ENCODE measurements at places on chromosomes 2 and 18. TPM values are rescaled to one million over a fixed set of nuclear protein-coding genes. Genes with fewer than 3 reads are reported as not detected.

DNA sequence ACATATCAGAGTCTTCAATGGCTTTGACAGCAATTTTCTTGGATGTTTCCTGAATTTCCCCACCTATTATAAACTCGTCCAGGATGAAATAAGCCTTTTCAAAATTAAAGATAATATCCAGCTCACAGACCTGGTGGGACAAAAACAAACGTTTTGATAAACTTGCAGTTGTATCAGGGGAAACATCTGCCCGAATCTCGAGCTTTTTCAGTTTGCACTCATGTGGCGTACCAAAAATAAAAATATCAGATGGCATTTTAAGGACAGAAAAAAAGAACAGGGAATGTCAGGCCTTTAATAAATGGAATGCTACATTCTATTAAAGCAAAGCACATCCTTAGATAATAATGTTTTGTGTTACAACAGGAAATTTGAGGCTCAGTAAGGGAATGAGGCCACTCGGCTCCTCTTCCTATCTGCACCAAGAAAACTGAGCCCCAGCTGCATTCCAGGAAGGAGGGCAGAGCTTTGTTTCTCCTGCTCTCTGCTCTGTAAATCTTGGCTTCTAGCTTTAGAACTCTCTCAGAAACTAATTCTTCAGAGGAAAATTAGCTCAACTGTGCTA lies 72.1 kb downstream of the AP1S3 start:
- no peak for DNase-seq

GRCh38 chr2:129799036-129799958 lies 180.2 kb upstream of the RAB6C start:
- no peak for DNase-seq

- DNase-seq = no peak
These were observed 129.5 kb downstream of the ZNF804A start for GRCh38 chr2:184727813-184728212.

DNA sequence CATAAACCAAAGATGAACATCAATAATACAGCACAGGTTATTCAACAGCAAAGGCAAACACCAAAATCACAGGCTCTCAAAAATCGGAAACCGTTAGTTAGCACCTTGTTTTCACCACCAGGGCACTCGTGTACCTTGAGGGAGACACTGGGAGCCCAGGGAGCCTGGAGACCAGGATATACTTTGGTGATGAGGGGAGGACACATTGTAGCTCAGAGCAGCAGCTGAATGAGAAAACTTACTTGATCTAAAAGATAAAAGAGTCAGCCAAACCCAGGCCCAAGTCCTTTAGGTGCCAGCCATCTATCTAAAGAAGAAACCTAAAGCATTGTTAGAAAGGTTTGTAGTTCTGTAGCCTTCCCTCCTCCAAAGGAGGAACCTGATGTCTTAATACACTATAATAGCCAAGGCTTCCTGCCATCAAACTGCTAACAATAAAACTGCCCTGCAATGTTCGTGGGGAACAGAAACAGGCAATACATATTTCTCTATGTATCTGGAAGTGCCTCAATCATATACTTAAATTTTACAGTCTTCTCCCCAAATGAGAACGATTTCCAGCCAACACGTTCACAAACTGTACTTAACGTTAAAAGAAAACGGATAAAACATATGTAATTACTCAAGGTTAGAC lies 19.3 kb downstream of the BCL11A start:
- DNase-seq = no peak

GRCh38 chr18:67589325-67589724 lies 72.8 kb upstream of the DSEL start:
- no peak for DNase-seq

GRCh38 chr2:39772812-39773152 lies 6.3 kb downstream of the THUMPD2 start:
- DNase-seq = no peak

GRCh38 chr18:79877163-79878091 lies 74.0 kb downstream of the SLC66A2 start:
- DNase-seq = peak; percentile 59

DNA sequence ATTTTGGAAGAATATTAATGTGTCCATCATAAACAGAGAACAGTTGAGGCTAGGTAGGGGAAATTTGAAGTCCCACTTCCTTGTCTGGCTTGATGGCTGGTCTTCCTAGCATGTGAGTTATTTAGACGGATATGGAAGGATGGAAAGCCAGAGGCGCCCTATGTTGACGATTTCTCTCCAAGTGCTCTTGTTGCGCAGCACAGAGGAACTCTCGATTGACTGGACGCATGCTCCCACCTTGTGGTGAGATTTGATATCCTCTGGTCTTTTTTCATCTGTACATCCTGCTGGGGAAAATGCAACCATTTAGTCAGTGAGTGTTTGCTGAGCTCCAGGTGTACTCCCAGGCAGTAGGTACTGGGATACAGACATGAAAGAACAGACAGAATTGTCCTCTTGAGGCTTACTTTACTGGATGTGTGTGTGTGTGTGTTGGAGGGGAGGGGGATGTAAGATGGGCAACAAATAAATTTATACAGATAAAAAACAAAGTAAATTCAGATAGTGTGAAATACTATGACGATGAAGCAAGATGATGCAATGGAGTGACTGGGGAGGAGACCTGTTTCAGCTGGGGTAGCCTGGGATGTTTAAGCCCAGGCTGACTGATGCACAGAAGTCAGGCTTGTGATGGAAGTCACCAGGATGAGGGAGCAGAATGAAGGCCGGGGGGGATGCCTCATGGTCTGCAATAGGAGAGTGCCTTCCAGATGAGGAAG lies 137.2 kb downstream of the TRIM43 start:
- no peak for DNase-seq

DNA sequence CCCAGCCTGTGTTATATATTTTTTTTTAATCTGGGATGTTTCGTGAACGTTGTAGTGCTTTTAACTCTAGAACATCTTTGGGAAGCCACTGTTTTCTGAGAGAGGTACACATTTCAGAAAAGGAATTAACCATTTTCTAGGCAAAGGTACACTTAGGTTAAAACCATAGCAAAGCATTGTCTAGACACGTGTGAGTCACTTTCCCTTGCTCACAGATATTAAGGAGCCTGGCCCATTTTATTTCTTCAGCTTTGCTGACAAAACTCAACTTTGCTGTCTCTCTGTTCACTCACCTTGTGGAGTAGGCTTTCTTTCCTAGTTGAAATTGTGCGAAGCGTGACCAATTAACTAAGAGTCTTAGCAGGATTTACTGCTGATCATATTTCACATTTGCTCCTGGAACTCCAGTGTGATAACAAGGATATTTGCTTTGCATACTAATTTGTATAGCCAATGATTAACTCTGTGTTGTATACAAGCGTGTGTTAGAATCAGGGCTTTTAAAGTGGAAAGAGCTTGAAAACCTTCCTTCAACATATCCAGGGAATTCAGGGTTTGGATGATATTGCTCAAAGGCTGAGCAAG lies 215.0 kb upstream of the AGAP1 start:
- DNase-seq = no peak

GRCh38 chr2:199465390-199465789 lies 7.7 kb upstream of the SATB2 start:
- no peak for DNase-seq

Gene SLC30A3
- total RNA-seq = 0.58 TPM

GRCh38 chr18:42155024-42155423 lies 200.0 kb downstream of the PIK3C3 start:
- DNase-seq = no peak

GRCh38 chr18:53219853-53220252 lies 879.9 kb downstream of the DCC start:
- DNase-seq = no peak

DNA sequence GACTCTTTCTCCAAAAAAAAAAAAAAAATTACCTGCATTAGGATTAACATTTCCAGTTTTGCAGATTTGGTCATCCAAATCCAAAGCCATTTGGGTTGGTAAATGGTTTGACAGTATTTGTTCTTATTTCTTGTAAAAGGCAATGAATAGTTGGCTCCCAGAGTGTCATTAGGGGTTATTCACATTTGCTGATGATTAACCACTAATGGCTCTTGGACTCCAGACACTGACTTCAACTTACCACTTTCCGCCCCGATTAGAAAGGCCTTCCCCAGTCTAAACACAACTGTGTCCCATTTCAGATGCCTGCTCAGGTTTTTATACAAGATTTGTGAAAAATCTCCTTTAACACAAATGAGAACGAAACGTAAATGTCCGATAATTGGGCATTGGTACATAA lies 9.6 kb upstream of the TGIF1 start:
- no peak for DNase-seq

Gene ARID5A
- 32.8 TPM for total RNA-seq
